Left ventricle myocardium inferior (tissue), 1 donor: ENCODE measurements at places on chromosomes 16 and 17.

DNA sequence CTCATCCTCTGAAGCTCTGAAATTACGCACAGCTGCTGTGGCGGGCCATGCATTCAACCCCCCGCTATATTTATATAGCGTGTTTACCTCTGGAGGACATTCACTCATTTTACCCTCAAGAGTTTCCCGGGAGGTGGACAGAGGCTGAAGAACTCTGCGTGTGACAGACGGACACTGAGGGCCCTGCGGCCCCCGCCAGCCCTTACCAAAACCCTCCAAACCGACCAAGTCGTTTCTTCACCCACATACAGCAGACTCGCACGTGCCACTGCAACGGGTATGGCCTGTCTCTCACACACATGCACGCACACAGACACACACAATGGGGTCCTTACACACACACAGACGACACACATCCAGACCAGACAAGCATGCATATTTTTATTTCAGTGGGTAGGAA lies 216.4 kb upstream of the FOXF1 start:
- no peak for DNase-seq

DNA sequence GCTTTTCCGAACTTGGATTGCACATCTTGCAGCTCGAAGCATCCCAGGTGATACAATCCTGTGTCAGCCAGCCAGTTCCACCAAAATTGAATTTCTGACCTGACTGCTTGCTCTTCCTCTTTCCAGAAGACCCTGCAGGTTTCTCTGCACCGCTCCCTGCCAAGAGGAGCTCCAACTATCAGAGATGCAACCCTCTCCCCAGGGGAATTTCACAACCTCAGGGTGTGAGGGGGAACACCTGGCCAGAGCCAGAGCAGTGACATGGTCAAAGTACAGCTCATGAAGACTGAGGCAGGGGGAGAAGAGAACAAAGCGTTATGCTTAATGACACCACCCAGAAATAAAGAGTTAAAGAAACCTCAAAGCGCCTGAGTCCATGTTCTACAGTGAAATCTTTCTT lies 25.0 kb downstream of the ZNF423 start:
- no peak for DNase-seq

GRCh38 chr17:8153525-8153956 lies 1.3 kb upstream of the PER1 start:
- DNase-seq: peak; percentile 73

DNA sequence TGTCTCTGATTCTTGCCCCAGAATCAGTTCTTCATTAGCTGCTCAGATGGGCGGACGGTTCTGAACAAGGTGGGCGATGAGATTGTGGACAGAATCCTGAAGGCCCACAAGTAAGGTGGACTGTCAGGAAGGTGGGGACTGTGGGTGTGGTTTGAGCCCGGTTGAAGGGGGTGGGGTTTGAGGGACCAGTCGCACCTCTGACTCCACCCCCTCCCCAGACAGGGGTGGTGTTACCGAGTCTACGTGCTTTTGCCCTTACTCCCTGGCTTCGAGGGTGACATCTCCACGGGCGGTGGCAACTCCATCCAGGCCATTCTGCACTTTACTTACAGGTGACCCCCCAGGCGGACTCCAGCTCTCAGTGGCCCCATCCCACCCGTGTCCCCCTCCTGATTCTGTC lies 11.3 kb downstream of the PLD2 start:
- DNase-seq: no peak

- DNase-seq: no peak
These were observed 54.9 kb upstream of the NACA2 start for GRCh38 chr17:61645920-61646319.
